ENCODE measurements at places on chromosomes 3 and 15. TPM values are rescaled to one million over a fixed set of nuclear protein-coding genes. Genes with fewer than 3 reads are reported as not detected.

DNA sequence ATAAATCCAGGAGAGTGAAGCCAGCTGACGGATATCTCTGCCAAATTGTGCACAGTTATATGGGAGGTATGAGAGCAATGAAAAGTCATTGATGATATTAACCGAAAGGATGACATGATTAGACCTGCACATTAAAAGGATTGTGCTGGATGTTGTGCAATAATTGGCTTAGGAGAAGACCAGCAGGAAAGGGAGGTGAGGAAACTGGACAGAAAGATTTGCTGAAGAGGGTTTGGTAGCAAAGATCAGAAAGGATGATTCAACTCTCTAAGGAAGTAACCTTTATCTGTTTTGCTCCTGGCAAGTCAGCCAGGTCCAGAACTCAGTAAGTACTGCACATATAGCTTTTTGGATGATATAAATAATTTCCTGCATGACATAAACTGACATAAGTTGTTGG is 704.7 kb downstream of the GRM7 start:
- DNase-seq: no peak

DNA sequence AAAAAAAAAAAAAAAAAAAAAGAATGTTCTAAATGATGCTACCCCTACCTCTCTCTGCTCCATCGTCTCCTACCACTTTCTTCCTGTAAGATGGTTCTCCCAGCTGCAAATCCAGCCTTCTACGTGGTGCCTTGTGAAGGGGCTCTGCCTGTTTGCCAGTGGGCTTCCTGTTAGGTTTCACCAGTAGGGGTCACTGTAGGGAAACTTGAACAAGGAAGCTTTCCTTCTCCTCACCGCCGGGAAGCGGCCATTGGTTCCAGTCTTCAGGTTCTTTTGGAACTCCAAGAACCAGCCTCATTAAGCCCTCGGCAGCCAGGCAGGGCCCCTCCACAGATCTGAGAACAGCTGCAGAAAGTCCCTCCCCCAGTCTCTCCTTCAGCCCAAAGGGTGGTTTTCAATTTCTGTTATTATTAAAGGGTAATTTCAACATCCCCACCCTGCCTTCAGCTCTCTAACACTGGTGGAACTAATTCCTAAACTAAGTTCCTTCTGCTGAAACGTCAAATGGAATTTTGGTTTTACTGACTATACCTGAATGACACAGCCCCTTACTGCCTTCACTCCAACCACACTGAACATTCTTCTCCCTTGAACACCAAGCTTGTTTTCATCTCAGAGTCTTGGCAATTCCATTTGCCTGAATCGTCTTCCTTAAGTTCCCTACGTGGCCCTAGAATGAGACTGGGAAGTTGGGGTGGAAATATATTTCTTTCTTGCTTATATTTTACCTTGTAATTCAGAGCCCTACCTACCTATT is 13.5 kb downstream of the MCCC1 start:
- DNase-seq: no peak

DNA sequence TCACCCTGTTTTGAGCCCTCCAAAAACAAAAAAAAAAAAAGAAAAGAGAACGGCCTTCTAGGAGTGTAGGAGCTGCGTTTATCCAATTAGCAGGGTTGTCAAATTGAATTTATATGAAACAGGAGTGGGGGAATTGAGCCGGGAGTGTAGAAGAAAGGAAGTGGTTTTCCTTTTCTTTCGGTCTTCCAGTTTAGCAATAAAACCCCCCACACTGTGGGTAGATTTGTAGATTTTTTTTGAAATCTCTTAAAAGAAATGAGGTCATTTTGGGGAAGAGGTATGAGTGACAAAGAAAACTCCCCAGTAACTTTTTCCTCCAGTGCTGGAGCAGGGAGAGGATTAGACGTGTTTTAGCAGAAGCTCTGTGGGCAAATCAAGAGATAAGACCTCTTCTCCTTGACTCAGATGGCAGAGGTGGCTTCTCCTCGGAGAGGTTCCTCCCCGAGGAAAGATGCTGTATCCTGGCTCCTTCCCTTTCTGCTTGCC is 30.8 kb downstream of the BOC start:
- peak; percentile 37 for DNase-seq

DNA sequence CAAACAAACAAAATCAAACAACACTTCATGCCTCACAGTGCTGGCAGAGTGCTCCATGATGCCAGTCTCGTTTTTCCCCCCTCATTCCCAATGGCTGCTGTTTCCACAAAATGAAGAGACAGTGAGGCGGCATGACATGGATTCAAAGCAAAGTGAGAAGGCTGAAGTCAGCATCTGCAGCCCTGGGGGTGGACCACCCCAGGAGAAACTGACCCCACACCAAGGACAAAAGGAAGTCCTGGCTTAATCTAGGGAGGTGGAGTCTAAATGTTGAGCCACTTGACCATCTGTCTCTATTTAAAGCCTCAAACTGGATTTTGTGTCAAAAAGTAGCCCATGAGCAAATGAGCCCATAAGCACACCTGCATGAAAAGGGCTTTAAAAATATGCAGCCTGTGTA is 151.2 kb upstream of the RORA start:
- no peak for DNase-seq

DNA sequence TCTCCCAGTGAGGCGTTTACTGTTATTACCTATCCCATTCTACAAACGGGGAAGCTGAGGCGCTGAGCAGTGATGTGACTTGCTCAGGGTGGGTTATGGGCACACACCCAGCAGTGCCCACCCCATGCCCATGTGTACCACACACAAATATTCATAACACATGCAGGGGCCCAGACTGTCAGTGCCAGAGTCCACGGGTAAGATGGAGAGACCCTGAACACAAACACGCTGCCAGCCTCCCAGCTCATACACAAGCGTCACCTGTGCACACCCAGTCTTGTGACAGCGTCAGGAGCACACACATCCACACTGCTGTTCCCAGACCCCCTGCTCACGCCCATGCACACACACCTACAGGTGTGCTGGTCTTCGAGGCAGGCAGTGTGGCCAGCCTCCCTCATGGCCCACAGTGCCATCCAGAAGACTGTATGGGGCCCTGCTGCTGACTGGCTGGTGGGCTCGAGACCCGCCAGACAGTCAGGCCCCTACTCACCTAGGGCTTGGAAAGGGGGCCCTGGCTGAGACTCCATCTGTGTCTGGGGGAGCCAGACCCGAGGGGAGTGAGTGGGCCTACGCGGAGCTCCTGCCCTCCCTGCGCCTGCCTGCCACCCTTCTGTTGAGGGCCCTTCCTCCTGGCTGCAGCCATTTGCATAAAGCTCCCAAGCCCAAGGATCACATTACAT is 39.4 kb downstream of the DNAJB8 start:
- DNase-seq: no peak

DNA sequence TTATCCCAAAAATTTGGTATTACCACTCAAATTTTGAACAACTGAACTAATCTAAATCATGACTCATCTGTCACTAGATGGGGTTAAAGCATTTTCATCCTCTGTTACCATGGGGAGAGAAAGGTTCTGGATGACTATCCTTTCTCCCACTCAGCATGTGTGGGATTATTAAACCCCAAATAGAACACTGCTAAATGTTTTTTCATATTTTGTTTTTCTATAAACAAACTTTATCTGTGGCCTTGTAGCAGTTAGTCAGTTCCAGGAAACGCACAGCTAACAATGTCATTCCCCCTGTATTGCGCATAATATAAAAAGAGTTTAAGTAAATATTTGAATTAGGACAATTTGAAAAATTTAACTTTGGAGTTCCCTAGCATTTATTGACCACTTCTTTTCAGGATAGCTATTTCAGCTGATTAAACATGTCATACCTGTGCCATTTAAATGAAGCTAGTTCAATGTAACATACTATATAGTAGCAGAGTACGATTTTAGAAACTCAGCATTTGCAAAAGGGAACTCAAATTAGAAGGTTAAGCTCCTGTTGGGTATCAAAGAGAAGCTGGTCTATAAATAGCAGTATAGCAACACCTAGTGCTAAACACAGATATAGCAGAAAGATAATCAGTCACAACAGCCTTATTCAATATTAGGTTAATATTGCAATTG is 9.2 kb upstream of the TMEM212 start:
- no peak for DNase-seq

DNA sequence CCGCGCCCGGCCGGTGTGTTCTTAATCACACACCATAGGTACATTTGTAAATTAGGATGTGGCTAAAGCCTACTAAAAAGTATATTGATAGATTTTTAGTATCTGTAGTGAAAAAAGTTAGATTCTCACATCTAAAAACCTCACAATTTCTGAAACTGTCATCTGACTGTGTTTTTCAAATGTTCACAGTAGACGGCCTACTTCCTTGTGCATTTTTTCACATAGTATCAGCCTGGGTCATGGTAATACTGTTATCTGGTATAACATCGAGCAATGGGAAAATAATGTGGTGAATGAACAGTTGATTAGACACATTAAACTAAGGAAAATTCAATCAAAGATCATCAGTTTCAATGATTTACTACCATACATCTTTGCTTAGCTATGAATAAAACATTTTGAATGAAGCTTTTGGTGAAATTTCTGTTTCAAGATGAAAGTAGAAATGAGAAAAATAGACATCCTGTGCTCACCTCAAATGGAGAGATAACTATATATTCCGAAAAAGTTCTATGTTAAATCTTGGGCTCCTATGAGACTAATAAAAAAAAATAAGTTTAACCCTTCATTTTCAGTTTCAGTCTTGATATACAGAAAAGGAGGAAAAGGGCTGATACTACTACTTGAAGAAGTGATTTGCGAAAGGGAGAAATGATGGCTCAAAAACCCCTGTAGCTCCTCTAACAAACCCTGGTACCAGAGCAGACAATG is 262.7 kb downstream of the ZBTB20 start:
- DNase-seq: no peak

- no peak for DNase-seq
These were observed 656.9 kb downstream of the NTRK3 start for GRCh38 chr15:87599616-87600015.

GRCh38 chr15:23483821-23484299 is 36.8 kb upstream of the GOLGA6L2 start:
- DNase-seq: no peak

GRCh38 chr15:96514607-96515285 is 184.2 kb downstream of the NR2F2 start:
- no peak for DNase-seq

DNA sequence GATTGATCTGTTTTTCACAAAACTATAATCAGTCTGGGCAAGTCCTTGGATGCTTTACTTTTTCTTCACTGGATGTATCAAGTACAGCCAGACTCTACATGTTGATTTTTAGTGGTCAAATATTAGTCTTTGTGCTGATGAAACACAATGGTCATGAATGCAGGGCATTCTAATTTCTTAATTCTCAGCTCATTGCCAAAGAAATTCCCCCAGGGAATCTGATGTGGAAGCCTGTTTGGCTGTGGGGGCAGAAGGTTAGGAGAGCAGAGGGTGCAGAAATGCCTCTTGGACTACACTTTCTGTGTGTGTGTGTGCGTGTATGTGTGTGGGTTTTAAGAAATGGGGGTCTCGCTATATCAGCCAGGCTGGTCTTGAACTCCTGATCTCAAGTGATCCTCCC is 48.7 kb upstream of the HACD2 start:
- no peak for DNase-seq

DNA sequence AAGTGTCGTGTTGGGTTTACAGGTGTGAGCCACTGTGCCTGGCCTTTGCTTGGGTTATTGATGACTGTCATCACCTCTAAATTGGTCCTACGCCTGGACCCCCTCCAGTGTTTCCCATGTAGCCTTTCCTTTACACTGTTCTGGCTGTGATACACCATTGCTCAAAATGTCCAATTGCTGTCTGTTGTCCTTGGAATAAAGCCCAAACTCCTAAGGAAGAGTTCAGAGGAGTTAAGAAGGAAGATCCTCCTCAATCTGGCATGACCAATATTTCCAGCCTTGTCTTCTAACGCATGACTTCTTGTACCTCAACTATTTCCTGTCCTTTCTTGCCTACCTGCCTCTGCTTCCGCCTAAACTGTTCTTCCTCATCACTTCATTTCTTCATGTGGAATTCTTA is 113.1 kb downstream of the POLR2M start:
- DNase-seq: no peak

- DNase-seq: no peak
These were observed 137.2 kb upstream of the SUCLG2 start for GRCh38 chr3:67791620-67792019.

DNA sequence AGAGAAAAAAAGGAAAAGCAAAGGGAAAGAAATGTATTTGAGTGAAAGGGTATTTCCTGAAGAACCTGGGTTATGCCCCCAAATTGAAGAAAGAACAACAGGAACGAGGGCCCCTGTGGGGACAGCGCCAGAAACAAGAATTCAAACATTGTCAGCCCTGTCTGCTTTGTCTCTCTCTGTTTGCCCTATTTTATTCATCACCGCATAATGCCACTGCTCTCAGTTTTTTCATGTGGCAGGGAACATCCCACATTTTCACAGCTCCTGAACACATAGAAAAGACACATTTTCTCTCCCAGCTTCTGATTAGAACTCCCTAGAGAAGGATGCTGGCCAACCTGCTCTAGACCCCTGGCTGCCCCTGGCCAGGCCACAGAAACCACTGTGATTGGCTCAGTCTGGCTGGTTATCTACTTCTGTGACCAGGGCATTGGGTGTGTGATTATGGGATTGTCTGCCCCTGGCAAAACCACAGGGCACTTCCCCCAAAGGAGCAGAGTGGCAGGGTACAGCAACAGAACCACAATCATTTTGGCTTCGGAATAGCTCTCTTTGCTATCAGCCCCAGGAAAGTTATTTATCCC is 31.3 kb upstream of the CCDC54 start:
- no peak for DNase-seq

DNA sequence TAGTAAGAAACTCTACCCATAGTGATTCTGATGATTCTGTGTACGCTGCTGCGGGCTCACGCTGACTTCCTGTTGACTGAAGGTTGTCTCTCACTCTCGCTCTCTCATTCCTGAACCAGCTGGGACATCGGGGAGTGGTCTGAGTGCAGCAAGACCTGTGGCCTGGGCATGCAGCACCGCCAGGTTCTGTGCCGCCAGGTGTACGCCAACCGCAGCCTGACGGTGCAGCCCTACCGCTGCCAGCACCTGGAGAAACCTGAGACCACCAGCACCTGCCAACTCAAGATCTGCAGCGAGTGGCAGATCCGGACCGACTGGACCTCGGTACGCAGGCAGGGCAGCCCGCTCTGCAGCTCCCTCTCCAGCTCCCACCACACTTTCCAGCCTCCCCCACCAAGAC is 63.6 kb upstream of the NR2E3 start:
- no peak for DNase-seq

The MUSTN1 gene
- polyA plus RNA-seq: not detected

The SAMMSON gene
- not detected for polyA plus RNA-seq

The MAGEL2 gene
- 0.04 TPM for polyA plus RNA-seq

The TFRC gene
- polyA plus RNA-seq: 60.7 TPM

The KIAA1143 gene
- polyA plus RNA-seq: 16.7 TPM

The GALNT15 gene
- polyA plus RNA-seq: 5.0 TPM

The CHL1 gene
- not detected for polyA plus RNA-seq
